ENCODE measurements at places on chromosomes 4 and X.

DNA sequence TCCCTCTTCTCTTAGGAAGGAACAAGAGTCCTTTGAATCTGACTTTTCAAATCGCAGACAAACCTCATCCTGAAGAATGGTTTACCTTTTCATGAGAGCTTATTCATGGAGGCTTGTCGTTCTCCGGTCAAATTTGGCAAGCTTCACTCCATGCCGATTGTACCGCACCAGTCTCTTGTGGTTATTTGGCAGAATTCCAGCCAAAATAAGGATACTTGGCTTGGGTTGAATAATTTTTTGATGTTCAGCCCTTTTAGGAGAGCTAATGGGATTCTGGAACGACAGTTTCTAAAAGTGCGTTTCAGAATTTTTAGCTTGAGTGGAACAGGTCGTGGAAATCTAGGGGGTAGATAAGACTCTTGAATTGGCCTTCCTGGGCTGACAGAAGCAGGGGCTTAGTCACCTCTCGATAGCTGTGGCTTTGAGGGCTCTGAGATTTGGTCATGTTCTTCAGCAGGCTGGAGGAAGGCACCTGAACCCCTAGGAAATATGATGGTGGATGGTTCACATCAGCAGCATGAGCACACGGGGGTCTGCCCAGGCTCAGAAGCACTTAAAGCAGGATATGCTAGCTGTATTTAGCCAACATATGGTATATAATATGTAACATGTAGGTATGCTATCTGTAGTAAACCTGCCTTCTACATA, 1.5 kb downstream of the KLHL2 start:
- no peak for DNase-seq

DNA sequence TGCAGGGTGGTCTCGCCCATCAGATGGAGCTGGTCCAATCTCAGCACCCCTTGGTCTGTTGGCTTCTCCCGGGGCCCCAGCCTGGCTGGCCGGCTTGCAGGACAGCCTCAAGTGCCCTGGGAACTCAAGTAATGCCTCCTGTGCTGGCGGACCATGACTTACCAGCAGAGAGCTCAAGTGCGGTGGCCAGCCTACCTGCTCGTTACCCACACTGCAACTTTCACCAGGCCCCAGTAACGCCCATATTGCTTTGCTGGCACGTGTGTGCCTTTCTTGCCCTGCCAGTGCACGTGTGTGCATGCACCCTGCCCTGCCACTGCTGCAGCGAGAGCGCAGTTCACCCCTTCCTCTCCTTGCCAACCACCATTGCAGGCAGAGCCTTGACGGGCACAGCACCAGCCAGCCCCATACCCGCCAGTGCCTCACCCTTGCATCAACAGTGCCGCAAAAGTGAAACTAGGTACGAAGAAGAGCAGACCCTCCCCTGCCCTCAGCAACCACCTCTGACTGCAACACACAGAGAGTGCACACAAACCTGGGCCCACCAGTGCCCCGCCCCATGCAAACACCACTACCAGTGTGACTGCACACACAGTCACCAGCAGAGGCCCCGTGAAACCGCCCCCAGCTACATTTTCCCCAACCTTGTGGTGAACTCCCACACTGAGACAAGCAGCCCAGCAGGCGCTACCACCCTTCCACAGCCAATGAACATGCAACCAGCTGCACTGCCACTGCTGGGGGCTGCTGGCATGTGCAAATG, 88.9 kb upstream of the POU3F4 start:
- DNase-seq, result no peak

GRCh38 chr4:185771711-185772390, 40.1 kb downstream of the SORBS2 start:
- DNase-seq, result no peak

DNA sequence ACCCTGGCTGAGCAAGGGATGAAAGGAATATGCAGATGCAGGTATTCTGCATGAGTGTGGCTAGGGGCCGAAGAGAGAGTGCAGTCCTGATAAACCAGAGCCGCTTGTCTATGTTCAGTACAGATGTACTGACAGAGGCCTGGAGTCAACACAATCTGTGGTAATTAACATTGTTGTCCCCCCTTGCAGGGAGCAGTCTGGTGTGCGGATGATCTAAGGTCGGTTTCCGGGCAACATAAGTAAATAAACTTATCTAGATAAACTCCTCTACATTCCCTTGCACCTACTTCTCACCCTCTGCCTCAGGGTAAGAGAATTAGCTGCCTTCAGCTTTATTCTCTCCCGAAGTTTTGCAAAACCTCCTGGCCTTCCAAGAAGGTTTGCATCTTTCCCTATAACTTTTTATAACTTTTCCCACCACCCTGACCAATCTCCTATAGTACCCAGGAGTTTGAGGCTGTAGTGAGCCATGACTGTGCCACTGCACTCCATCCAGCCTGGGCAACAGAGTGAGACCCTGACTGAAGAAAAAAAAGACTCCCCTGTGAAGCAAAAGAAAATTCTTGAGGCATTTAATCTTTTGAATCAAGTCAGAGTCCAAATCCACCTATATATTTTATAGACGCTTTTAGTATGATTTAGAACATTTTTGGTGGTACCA, 26.6 kb downstream of the SNX25 start:
- no peak for DNase-seq

GRCh38 chr4:139969635-139970266, 184.2 kb downstream of the MAML3 start:
- DNase-seq, result no peak

DNA sequence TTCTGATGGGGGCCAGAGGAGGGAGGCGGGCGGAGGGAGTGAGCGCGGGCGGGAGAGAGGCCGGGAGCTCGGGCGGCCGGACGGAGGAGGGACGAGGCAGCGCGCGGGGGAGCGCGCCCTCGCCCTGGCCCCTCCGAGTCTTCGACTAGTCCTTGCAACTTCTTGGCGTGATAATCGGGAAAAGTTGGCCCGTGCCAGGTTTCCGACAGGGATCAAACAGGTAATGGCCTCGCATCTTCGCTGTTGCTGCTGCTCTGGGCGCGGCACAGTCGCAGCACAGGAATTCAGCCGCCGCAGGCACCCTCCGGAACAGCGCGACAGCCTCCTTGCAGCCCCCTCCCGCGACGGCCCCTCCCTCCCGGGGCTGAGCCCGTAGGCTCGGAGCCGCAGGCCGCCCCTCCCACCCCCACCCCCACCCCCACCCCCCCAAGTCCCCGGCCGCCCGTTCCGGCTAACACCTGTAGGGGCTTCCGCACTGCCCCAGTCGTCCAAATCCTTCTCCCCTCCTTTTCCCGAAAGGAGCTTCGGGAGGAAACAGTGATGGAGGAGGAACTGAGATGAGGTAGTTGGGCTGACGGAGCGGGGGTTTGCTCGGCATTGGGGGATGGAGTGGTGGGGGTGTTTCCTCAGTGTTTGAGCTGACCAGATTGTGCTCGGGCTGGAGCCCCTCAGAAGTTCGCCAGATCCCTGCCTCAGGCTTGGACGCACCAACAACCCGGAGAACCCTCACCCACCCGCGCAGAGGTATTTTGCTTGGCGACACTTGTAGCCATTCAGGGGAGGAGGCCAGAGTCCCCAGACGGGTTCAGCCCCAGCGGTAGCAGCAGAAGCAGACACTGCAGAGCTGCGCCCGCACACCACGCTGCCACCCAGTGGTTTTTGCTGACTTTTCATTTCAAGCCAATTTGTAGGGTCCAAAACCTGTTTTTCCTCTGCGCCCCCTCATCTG, at the start of gene FGF13:
Gene FGF13, minus strand, starts transcription at position 319 of the 949 bp plus-strand sequence. CDS start 714 bp downstream, outside the sequence.
- no peak for DNase-seq

GRCh38 chr4:82181789-82182188, 192.0 kb downstream of the HNRNPD start:
- no peak for DNase-seq

DNA sequence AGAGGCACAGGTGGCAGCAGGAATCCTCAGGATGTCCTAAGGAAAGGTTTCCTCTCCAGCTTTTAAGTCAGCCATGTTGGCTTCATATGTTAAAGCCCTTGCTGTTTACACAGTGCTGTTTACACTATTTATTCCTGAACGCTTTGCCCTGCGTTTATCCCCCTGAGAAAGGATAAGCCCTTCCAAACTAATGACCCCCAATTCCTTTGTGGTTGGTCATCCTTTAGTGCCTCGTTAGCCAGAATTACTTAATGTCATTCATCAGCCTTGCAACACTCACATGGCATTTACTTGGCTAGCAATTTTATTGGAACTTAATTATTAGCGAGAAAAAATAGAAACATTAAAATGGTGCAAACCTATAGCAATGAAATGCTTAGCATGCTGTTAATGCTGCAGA, 23.8 kb downstream of the VCX2 start:
- DNase-seq, result no peak

- no peak for DNase-seq
Observed at GRCh38 chr4:100926039-100926717, 408.4 kb upstream of the EMCN start.

DNA sequence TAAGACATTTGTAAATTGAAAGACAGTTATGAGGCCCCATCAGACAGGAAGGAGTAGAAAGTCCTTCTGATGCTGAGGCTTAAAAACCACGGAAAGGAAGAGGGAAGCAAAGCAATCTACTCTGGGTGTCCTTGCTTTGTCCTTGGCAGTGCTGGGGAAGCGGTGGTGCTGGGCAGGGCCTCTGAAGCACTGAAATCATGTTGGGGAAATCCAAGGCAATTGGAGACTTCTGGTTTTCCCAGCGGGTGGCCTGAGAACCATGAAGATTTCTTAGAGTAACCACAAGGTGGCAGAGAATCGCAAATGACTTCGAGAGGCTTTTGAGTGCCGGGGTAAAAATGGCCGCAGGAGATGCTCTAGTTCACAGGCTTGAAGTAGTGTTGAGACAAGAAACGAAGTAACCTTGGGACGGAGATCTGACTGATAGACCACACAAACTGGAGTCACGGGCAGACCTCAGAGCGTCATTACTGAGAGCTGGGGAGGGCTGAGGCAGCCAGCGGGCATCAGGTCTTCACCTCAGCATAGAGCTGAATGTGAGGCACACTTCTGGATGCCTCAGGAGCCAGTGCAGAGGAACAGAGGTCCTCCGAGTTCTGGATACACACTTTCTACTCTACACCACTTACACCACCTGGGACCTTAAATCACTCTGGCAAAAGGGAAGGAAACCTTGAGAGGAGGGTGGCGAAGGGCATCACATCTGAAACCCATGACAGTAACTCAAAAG, 130.7 kb upstream of the GPRIN3 start:
- no peak for DNase-seq

DNA sequence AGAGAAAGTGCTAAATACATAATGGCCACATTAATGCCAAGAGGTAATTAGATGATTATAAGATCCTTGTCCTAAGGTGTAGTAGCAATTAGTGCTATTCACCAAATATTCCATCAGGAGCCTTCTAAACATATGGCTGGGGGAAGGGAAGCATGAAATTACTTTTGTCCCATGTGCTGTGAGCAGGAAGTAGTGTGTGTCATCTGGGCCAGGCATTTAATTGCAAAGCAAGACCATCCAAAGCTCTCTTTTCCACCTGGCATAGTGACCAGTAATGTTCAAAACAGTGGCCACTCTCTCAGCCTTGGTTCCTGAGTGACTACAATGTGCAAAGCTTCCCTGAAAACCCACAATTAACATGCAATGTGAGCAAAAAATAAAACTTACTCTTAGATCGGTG, 144.2 kb upstream of the FAM241A start:
- DNase-seq, result no peak

DNA sequence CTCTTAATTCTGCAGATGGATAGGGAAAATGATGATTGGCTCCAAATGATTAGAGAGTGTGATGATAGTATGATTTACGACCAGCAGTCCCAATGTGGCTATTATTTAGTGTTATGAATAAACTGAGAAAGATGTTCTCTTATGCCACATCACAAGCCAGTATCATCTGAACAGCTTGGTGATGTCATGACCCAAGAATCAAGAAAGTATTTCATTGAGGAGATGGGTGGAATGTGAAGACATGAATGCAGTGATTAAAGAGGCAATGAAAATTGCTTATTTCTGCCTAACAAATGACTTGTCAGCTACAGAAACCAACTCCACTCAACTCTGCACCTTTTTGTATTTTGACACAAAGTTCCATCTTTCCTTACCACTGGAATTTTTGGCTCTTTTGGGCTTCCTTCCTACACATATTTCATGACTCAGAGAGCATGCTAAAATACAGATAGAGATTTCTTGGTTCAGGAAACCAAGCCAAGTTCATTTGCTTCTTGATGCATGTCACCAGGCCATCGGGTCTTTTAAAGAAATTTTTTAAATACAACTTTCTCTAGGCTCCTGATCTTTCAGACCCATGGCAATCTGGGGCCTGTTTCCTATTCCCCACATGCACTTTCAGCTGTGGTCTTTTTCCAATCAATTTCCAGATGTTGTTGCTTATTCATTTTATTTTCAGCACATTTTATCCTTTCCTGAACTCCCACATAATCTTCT, 174.2 kb downstream of the HHIP start:
- DNase-seq, result peak; percentile 17

DNA sequence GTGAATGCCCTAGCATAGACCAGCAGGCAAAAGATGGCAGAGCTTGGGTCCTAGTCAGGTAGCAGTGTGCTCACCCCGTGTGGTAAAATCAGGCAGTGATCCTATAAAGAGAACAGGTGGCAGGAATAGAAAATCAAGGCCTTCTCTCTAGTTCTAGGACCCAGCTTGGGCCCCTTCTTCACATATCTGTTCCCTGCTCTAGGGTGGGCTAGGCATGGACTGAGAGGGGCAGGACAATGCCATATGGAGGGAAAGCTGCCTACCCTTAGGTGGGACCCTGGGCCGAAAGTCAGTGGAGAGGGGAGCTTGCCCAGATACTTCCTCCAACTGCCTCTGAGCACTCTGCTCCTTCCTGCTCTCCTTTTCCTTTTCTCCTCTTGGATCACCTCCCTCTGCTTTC, 117.4 kb upstream of the NALF2 start:
- DNase-seq, result no peak

DNA sequence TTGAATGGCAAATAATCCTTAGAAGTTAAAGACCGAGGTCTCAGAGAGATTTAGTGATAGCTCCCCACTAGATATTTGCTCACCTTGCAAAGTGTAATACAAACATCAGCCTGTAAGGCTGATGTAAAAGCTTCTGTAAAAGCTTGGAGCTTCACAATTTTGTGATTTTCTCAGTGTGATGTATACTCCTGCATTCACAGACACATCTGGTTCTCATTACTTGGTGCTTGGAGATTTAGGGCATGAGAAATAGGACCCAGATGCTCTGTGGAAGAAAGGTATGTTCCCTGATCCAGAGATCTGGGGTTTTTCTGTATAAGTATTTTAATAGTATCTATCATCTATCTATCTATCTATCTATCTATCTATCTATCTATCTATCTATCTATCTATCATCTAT, 1664.3 kb downstream of the C4orf33 start:
- DNase-seq, result peak; percentile 21

GRCh38 chrX:109643687-109644086, 18.7 kb upstream of the KCNE5 start:
- no peak for DNase-seq

DNA sequence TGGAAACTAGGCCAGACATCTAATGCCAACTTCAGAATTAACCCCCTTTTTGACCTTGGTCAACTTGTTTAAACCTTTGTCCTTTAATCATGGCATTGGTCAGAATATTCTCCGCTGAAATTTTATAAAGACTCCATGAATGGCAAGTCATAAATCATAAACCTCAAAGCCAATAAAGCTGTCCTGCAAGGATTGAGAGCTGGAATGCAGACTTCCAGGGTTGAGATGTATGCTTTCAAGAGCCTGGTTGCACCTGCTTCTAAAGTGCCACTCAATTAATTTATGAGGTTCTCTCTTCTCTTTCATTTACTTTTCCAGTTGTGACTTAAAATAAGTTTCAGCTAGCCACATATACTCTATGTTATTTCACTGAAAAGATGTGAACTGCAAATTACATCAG, 136.2 kb upstream of the HCCS start:
- no peak for DNase-seq
